ENCODE measurements at places on chromosomes 3 and 15.

GRCh38 chr15:71364117-71364584 is 248.9 kb downstream of the THSD4 start:
- no peak for DNase-seq

GRCh38 chr3:105656651-105657504 is 211.9 kb downstream of the CBLB start:
- no peak for DNase-seq

DNA sequence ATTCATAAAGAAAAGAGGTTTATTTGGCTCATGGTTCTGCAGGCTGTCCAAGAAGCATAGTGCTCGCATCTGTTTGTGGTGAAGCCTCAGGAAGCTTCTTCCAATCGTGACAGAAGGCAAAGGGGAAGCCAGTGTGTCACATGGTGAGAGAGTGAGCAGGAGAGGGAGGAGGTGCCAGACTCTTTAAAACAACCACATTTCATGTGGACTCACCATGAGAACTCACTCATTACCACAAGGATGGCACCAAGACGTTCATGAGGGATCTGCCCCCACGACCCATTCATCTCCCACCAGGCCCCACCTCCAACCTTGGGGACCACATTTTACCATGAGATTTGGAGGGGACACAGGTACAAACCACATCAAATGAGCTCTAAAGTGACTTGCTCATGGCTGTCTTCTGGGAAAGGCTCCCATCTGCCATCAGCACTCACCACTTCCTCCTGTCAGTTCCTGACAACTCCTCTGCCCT is 327.3 kb upstream of the TLE3 start:
- DNase-seq: no peak

- no peak for DNase-seq
These were observed 233.8 kb downstream of the NTRK3 start for GRCh38 chr15:88022716-88023115.

DNA sequence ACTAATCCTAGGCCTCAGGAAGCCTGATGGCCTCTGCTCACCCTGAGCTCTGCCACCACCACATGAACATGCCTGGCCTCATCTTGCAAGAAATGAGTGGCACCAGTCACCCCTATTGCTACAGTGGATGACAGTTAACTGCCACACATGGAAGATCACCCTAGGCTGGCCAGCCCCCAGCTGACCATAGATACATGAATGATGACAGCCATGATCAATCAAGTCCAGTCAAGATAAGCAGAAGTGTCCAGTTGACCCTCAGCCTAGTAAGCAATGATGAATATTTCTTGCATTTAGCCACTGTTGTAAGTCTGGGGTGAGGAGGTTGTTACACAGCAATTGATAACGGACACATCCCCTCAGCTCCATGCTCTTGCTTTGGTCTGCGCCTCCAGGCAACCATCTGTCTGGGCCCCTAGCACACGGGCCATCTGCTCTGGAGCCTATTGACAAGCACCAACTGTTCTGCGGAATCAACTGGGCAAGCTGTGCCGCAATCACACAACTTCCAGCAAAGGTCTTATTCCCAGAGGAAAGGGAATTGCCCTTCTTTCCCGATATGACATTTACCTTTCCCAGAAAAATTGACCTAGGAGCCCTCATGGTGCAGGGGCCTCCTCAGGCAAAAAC is 2.2 kb upstream of the LYZL4 start:
- no peak for DNase-seq

Data from neural crest cell (in vitro differentiated cells).